ENCODE measurements at places on chromosomes 7 and 10. TPM values are rescaled to one million over a fixed set of nuclear protein-coding genes. Genes with fewer than 3 reads are reported as not detected.

The PNPLA8 gene
- polyA plus RNA-seq = 10.8 TPM

The HMX3 gene
- polyA plus RNA-seq = not detected

The MYL10 gene
- not detected for polyA plus RNA-seq

The SFMBT2 gene
- polyA plus RNA-seq = 0.71 TPM

The CRHR2 gene
- polyA plus RNA-seq = not detected

The RADIL gene
- not detected for polyA plus RNA-seq

The ZNF503 gene
- polyA plus RNA-seq = 3.1 TPM

The PILRA gene
- 0.59 TPM for polyA plus RNA-seq

The GPR146 gene
- 0.13 TPM for polyA plus RNA-seq

The SVOPL gene
- polyA plus RNA-seq = not detected

The KCNIP2 gene
- 0.41 TPM for polyA plus RNA-seq

The CFAP58 gene
- 0.82 TPM for polyA plus RNA-seq

The MACC1 gene
- 9.6 TPM for polyA plus RNA-seq

The BEND7 gene
- polyA plus RNA-seq = 4.5 TPM

The MINDY4 gene
- polyA plus RNA-seq = 1.8 TPM

The SPDYE18 gene
- polyA plus RNA-seq = not detected

The MMP21 gene
- not detected for polyA plus RNA-seq

All from keratinocyte (primary cell).